ENCODE measurements at places on chromosomes 16 and 17.

- peak; percentile 16 for DNase-seq
Measured at GRCh38 chr17:74012465-74012864, 191.0 kb upstream of the RPL38 start.

- no peak for DNase-seq
Measured at GRCh38 chr16:54986409-54986808, 55.7 kb downstream of the IRX5 start.

- no peak for DNase-seq
Measured at GRCh38 chr16:78804058-78804735, 704.7 kb downstream of the WWOX start.

DNA sequence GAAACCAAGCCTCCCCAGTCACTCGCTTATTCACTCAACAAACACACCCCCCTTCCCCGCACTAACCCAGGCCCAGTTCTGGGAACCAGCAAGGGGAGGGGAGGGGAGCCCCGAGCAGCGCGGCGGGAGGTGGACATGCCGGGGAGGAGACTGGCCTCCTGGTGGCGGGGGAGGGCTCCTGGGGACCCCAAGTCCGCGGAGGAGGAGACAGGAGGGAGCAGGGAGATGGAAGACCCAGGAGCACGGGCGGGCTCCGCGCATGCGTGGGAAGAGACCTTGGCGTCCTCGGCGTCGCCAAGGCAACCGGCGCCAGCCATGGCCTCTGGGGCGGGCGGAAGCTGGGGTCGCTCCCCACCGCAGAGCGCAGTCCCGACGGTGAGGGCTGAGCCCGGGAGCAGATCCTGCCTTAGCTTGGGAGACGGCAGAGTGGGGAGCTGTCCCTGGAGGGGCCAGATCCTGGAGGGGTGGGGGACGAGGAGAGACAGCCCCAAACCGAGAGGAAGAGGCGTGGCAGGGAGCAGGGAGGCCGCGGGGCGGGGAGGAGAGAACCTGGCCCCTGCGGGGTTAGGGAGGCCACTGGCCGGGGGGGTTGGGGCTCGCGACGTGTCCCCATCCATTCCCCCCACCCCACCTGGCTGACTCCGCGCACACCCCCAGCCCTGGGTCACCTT is at the start of gene PRR29:
Gene PRR29, plus strand, starts transcription at position 302 of the 671 bp plus-strand sequence. Its CDS starts 14 bp downstream, at position 316.
- DNase-seq: peak; percentile 62

DNA sequence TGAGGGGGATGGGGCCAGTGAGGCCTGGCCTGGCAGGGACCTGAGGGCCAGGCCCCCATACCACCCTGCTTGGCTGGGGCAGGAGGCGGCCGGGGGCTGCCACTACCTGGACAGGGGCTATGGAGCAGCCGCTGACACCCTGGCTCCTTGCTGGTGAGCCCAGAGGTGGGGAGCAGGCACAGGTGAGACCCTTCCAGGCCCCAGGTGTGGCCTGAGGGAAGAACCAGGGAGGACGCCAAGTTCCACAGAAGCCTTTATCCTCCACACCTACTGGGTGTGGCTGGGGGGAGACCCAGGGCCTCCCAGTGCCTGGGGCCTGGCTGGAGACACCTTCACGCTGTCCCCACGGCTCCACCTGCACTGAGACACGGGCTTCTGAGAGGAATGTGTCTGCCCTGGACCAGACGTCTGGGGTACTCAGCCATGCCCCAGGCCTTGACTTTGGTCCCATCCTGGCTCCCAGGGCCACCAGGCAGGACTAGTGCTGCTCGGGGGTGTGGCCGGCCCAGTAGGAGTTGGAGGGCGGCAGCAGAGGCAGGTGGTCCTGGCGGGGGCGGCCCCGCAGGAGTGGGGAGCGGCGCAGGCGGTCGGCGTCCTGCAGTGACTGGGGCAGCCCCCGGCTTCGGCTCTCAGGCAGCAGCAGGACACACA is 4.7 kb downstream of the SLC22A31 start:
- DNase-seq: no peak

GRCh38 chr17:59757470-59757869 is 50.0 kb downstream of the VMP1 start:
- no peak for DNase-seq

- no peak for DNase-seq
Measured at GRCh38 chr17:74460241-74460640, 6.2 kb upstream of the CD300A start.

DNA sequence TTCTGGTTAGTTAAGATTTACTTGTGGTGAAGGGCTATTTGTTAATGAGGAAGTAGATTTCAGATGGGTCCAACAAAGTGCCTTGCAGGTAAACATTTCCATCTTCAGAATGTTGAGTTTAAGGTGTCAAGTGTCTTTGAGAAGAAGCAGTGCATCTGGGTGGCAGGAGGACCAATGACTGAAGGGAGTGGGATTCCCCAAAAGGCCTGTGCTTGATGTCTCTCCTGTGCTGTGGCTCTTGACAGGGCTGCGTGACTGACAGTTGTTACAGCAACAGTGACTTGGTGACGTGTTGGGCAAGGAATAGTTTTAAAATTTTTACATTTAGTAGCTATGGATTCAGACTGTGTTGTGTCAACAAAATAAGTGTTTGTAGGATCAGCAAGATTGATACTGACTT is 149.9 kb downstream of the PHKB start:
- DNase-seq: no peak

DNA sequence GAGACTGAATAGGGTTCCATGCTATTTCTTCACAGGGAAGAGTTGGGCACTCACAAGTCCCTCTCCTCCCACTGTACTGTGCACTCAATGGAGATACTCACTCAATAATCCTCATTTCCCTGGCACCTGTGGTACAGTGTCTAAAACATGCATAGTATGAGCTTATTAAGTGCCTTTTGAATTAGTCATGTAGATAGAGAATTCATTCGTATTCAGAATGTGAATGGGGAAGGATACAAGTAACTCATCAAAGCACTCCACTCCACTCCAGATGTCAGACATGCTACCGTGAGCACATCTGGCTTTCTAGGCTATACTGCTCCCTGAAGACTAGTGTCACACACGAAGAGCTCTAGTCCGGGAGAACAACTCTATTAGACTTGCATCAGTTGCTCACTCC is 6.3 kb downstream of the C17orf75 start:
- no peak for DNase-seq

DNA sequence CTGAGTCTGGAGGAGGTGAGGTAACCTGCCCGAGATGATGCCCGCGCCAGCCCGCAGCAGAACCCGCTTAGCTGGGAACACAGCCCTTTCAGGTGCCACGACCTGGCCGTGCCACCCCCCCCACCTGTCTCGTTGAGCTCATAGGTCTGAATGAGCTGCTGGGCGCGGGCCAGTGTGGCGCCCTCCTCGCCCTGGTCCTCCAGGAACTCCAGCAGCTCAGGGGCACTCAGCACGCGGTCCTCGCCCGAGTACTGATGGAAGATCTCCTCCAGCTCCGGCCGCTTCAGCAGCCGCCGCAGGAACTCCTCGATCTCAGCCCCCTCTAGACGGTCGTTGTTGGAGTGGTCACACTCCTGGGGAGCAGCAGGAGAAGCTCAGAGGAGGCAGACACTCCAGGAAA is 13.6 kb downstream of the PLCD3 start:
- DNase-seq: no peak

GRCh38 chr17:57527221-57528057 is 217.7 kb downstream of the CCDC182 start:
- DNase-seq: no peak

DNA sequence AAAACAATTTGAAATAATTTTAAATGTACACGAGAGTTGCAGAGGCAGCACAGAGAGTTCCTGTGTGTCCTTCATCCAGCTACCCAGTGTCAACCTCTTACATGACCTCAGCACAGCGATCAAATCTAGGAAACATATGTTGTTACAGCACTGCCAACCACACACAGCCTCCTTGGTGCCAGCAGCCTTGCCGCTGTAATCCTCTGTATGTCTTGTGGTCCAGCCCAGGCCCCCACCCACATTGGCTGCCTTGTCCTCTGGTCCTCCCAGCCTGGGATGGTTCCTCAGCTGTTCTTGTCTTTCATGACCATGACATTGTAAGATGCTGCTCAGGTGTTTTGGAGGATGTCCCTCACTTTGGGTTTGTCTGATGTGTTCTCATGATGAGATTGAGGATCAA is 178.0 kb downstream of the RPTOR start:
- no peak for DNase-seq

- no peak for DNase-seq
Measured at GRCh38 chr16:51876934-51877333, 670.0 kb downstream of the TOX3 start.

DNA sequence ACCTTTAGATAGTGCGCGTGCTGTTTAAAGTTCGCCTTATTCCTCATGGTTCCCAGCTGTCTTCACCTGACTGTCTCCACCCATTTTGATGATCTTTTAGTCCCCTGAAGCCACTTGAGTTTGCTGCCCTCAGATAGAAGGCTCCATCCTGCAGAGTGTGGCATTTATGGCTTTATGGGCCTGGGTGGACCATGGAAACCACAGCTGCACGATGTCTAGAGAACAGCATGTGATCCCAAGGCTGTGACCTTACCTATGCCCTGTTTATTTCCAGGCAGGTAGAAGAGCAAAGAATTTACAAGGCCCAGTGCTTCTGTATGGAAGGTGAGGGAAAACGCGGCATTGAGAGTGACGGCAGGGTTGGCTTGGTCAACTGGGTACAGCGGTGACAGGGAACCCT is 356.9 kb downstream of the SLC39A11 start:
- DNase-seq: no peak

GRCh38 chr16:30894540-30895368 is 877 bp upstream of the BCL7C start:
- no peak for DNase-seq

DNA sequence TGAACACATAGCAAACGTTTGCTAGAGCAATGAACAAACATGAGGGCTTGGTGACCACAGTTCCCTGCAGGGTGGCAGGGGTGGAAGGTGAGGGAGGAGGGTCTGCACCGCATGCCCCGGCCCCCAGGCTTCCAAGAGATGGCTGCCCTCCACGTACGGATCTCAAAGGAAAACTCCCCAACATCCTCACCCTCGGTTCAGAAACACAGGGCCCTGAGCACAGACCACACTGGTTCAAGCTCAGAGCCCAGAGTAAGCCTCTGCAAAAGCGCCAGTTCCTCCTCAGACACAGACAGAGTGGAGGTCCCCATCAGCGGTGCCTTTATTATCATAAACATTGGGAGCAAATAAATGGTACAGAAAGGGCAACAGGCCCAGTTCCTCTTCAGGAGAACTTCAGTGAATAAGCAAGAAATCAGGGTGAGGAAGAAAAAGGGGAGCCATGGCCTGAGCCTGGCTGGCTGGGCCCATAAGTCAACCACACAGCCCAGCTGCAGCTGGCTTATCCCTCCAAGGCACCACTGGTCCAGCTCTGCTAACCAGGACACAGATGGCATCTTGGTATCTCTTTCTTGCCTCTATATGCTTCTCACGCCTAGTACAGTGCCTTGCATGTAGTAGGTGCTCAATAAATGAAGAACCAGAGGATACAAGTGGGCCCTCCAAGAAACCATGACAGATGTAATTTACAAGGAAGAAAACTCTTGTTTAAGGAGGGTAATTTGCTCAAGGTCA is 11.0 kb downstream of the MPO start:
- DNase-seq: no peak

DNA sequence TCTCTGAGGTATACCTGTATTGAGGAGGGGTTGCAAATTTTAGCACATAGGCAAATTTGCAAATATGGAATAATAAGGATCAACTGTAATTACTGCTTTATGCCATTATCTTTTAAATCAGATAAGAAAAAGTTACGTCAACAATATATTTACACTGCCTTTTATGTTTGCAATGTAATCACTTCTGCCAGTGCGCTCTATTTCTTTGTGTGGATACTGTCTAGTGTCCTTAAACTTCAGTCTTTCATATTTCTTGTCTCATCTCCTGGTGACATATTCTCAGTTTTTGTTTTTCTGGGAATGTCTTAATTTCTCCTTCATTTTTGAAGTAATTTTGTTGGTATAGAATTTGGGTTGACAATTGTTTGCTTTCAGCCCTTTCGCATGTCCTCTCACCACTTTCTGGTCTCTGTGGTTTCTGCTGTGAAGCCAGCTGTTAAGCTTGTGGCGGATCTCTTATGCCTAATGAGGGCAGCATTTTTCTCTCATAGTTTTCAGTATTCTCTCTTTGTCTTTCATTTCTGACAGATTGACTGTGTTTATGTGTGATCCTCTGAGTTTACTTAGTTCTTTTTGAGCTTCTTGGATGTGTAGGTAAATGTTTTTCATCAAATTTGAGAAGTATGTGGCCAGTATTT is 37.6 kb upstream of the ABCC11 start:
- DNase-seq: no peak

- DNase-seq: no peak
Measured at GRCh38 chr17:39335704-39336223, 65.7 kb downstream of the FBXL20 start.

- no peak for DNase-seq
Measured at GRCh38 chr16:76265434-76266045, 11.7 kb upstream of the CNTNAP4 start.

DNA sequence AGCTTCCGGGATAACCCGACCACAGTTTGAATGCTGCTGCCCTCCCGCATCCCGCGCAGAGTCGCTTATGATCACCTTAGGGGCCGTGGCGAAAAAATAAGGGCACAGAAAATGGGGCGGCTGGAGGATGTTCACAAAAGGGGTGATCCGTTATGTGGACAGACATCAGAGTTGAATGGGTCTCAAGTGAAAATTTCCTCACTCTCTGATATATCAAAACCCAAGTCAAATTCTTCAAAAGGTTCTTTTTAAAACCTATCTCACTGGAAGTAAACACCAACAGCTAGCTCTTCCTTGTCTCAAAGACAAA is 400 bp upstream of the CEP112 start:
- DNase-seq: no peak

DNA sequence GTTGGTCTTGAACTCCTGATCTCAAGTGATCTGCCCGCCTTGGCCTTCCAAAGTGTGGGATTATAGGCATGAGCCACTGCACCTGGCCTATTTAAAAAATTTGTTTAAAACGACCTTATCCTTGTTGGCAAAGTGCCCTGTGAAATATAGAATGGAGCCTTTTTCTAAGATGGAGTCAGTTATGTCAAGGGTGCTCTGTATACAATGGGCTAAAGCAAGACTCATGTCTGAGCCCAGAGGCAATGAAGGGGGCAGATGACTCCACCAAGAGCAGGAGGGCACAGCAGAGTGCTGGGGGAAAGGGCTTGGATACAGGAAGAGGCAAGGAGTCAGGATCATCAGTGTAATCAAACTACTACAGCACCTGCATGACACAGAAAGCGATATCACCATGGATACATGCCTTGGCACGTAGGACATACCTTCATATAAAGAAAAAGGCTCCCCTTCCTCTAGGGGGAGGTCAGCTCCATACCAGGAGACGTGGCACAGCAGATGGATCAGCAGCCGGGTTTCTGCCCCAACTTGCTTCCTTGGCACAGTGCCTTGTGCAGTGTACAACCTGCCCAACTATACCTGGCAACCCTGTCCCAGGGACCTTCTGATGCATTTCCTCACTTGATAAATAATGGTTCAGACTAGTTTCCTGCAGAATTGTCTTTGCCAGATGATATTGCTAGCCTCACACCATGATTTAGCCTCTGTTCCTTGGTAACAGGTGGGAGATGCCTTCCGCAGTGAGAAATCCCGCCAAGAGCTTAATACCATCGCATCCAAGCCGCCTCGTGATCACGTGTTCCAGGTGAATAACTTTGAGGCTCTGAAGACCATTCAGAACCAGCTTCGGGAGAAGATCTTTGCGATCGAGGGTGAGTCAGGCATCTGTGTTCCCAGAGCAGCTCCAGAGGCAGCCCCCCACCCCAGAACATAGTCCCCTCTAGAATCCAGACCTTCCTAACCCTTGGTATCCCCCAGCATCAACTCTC is 15.3 kb downstream of the ITGAM start:
- no peak for DNase-seq

GRCh38 chr17:66893382-66893781 is 58.5 kb downstream of the CACNG5 start:
- DNase-seq: no peak
